ENCODE measurements at places on chromosomes 2 and 18.

GRCh38 chr2:60416221-60417008 is 137.0 kb downstream of the BCL11A start:
- DNase-seq: no peak

GRCh38 chr2:126889496-126890135 is 9.1 kb upstream of the TEX51 start:
- no peak for DNase-seq

DNA sequence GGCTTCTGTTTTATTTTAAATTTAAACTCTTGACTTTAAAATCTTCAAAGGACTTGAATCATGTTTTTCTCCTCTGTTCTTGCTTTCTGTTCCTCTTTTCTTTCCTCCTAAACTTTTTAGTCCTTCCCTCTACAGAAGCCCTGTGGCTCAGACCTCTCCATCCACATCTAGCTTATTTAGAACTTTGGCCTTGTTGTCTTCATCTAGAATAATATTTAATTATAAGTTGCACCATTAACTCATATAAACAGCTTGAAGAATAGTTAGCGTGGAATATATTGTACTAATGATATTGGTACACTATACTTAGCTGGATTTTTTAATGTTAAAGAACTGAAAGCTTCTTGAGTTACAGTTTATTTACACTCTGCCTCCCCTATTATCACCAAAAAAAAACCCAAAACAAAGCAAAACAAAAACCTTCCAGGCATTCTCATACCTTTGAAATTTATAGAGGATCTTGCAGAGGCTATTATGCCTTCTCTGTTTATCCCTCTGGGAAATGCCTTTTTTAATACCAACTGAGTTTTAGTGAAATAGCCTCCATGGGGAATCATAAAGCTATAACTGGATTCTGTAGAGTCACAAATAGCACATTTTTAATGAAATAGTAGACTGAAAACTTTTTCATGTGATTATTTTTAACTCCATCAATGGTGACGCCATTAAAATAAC is 9.2 kb upstream of the CCDC141 start:
- no peak for DNase-seq

DNA sequence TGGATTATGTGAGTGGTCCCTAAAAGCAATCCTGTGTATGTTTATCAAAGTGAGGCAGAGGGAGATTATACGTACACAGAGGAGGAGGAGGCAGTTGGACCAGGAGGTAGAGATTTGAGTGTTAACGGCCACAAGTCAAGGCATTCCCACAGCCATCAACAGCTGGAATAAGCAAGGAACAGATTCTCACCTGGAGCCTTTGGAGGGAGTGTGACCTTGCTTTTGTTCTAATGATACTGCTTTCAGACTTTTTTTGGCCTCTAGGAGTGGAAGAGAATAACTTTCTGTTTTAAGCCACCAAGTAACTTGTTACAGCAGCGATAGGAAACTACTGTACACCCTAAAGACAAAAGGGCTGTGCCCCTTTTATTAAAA is 18.1 kb downstream of the LCLAT1 start:
- no peak for DNase-seq

DNA sequence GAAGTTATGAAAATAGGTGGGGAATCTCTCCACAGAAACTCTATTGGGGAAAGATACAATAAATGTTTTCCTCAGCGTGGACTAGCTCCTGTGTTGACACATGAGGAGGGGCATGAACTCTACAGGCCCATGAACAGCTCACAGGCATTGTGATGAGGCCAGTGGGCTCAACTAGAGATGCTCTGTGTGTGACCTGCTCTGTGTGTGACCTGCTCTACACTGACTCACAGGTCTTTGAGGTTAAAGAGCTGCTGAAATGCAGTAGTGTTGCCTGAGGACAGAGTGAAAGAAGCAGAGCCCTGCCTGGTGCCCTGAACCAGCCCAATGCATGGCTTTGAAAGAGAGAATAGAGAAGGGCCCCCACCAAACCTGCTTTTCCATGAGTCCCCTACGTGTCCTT is 117.6 kb downstream of the MCFD2 start:
- no peak for DNase-seq

GRCh38 chr18:66136039-66136438 is 385.2 kb downstream of the CDH7 start:
- no peak for DNase-seq

- DNase-seq: no peak
Measured at GRCh38 chr2:159867567-159868361, 69.8 kb upstream of the CD302 start.

DNA sequence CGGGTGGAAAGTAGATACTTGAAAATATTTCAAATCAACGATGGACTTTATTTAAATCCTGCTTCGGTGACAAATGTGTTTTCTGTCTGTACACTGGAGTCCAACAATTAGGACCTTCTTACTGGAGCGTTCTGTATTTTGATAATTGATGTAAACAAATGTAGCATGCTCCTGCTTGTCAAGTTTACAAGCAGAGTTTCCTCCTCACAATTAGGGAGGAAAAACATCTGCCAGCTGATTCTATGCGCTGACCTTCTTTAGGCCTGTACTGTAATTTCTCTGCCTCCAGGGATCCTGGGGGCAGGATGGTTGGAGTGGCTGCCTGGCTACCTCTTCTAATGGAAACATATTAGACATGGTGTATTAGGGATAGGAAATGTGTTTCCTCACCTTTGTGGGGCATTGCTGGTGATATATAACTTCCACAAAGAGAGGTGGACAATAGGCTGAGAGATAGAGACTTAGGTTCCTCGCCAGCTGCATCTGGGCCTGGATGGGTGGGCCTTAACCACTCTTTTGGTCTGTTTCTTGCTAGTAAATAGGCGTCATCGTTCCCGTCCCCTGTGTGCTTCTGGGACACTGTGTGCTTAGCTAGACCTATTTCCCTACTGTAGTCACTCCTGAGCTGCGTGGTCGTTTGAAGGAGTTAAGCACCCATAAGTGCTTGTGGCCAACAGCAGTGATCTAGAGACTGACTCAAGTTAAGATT is 19.3 kb downstream of the GATA6 start:
- no peak for DNase-seq

- no peak for DNase-seq
Measured at GRCh38 chr2:102258025-102258385, 53.4 kb upstream of the IL1RL1 start.

- DNase-seq: no peak
Measured at GRCh38 chr2:1307670-1308069, 105.6 kb upstream of the TPO start.

GRCh38 chr2:158319269-158319668 is 137.3 kb downstream of the CCDC148 start:
- no peak for DNase-seq

DNA sequence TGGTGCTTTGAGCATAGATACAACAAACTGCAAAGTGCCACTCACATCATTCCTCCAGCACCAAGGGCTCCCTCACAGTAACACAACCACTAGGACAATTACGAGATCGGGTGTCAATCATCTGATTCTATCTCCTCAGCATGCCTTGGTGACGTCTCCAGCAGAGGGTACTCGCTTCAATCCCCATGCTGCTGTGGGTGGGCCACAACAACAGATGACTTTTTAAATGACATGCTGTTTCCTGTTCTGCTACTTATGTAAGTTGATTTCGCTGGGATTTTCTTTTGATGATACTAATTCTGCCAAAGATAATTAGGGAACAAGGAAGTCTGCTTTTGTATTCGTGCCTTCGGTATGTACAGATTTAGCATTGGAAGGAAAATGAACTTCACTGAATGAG is 1113.0 kb downstream of the BCL11A start:
- no peak for DNase-seq

DNA sequence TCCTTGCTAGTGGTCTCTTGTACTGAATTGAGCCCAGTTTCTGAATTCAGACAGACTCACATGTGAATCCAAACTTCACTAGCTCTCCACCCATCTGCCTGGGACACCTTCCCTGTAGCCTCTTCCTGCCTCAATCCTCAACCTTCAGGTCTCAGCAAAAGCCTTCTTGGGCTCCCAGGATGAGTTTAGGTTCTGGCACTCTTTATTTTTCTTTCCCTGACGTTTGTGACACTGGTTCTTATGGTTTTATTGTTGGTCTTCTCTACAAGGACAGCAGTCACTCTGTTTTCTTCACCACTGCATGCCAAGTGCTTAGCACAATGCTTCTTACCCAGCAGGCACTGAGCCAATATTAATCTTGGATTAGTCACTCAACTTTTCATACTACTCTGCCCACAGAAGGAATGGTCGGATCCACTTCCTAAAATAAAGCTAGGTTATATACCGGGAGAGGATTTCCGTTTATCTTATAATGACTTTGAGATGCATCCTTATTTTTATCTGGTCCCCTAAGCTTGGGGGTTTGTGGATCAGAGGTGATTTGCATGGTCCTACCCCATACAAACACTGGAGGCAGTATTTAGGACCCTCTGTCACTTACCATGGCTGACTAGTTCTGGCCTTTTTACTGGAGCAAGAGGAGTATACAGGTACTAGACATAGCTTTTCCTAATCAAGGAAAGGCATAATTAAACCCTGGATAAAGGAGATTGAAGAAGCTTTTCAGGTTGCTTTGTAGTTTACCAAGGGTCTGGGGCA is 186.3 kb downstream of the MYCN start:
- DNase-seq: no peak

- no peak for DNase-seq
Measured at GRCh38 chr2:55916473-55917049, 7.0 kb downstream of the EFEMP1 start.

DNA sequence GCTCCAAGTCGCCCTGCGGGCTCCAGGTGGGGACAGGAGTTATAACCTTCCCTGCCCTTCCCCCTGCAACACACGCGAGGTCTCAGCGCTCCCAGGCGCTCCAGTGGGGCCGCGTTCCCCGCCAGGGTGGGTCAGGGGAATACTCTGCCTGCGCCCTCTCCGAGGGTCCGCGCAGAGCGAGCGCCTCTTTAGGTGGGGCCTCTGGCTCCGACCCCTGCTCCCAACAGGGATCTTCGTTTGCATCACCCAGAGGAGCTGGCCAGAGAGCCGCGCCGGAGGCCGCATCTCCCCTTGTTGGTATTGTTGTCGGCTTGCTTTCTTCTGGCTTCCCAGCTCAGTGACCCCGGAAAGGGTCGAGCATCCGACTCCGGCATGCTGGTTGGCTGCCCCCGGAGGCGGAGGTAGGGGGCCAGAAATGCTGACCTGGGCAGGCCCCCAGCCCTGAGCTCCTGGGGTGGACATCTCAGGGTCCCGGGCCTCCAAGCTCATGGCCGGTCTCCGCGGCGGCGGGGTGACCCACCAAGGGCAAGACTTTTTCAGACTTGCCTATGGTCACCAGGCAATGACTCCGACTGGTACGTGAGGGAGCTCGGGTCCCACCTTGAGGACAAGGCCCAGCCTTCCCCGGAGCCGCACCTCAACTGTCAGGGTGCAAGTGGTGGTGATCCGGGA is 11.2 kb upstream of the EN1 start:
- no peak for DNase-seq

DNA sequence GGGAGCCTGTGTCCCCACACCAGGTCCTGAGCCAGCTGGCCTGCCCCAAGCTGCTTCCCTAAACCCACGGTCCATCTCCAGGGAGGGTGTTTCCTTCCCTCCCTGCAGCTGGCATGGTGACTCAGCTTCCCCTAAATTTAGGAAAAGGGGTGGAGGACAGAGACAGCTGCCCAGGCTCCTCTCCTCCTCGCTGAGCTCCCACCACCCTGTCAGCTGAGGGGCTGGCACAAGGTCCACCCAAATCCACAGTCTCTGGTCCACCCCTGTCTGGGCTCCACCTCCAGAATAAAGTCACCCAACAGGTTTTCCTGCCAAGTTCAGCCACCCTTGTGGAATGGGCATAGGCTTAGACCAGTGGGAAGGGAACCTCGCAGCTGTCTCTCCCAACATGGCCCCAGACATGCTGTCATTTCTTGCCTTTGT is 156.5 kb downstream of the TNS1 start:
- no peak for DNase-seq

DNA sequence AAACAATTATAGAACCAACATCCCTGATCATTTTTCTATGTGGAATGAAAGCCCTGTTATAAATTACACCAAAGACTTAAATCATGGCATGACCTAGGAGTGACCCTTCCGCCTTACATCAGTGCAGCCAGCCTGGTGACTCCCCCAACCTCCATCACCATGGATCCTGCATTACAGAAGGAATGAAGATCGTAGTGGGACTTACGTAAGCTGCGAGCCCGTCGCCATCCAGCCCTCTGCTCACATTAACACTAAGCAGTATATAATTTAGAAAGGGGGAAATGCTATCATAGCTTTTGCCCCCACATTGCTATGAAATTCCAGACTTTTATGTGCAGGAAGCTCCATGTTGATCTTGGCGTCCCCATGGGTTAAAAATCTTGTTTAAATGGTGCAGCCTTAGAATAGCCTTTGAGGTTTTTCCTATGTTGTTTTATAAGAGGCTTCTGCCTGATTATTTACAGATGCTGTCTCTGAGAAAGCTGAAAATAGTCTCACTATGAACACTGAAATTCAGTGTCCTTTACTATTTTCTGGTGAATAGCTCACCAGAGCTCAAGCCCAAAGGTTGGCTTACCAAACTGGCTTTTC is 76.3 kb downstream of the COLEC12 start:
- no peak for DNase-seq

GRCh38 chr2:230798769-230799399 is 65.9 kb upstream of the ITM2C start:
- DNase-seq: no peak

DNA sequence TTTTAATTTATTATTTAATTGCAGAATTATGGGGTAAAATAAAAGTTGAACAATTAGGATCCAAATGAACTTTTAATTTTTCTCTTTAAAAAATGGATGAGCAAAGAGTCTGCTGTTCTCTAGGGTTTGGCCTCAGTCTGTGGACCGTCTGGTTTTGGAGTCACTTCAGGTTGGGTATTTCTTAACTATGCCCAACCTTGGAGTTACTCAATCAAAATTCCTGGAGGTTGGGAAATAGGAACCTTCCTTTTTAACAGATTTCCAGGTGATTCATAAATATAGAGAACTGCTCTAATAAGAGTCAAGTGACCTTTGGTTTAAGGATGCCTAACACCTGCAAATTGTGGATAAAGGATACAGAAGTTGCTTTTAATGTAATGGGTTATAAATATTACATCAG is 241.5 kb upstream of the GCFC2 start:
- DNase-seq: no peak

- DNase-seq: no peak
Measured at GRCh38 chr2:234919711-234920110, 32.1 kb upstream of the SH3BP4 start.

DNA sequence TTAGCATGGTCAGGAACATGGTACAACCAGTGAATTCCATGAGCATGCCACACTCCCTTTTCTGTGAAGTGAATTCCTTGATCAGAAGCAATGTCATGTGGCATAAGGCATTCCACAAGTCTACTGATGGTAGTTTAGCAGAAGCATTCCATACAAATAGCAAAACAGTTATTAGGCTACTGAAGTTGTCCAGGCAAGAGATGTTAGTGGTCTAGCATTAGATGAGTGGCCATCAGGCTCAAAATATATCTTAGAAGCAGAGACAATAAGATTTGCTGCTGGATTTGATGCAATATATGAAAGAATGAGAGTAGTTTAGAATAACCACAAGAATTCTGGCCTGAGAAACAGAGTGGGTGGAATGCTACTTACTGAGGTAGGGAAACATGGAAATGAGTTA is 355.3 kb upstream of the NRXN1 start:
- DNase-seq: no peak
